HTR-8/SVneo (cell line): ENCODE measurements at places on chromosomes 16 and 17.

GRCh38 chr16:11207646-11208045 is 48.4 kb downstream of the SOCS1 start:
- no peak for DNase-seq

GRCh38 chr17:33007186-33007585 is 15.5 kb downstream of the SPACA3 start:
- no peak for DNase-seq

GRCh38 chr16:86211800-86212199 is 298.5 kb upstream of the FOXF1 start:
- no peak for DNase-seq

DNA sequence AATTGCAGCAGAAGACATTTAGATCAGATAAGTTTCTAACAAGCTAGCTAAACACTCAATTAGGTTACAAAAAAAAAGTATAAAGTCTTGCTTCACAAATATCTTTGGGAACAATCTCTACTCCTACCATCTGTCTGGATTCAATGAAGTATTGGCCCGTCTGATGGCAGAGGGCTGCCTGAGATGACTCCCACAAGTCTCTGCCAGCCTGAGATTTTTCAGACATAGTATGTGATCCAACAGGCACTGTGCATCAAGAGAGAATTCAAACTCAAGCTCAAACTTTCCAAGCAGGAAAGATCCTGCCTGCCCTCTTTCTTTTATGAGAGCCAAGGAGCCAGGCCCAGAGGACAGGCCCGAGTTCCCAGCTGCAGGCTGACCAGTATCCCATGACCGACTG is 22.6 kb downstream of the SLC39A11 start:
- DNase-seq = no peak

DNA sequence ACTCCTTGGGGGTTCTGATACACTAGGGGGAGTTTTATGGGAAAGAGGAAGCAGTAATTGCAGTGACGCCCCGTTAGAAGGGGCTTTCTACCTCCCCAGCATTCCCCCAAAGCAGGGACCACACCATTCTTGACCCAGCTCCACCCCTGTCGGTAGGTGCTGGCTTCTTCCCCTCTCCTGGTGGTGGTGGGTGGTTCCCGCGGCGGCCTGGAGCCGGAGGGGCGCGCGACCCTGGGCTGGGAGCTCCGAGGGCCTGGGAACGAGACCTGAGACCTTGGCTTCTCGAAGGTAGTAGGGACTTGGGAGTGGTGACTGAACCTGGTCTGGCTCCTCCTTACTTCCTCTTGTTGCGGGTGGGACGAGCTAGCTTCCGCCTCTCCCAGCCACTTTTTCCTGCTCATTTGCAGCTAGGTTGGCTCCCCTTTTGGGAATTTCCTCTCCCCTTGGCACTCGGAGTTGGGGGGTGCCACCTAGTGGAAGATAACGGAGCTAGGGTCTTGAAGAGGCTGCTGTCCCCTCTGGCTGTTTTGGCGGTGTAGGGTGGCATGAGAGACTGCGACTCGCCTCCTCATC is 438 bp downstream of the GRN start:
- DNase-seq = peak; percentile 80

DNA sequence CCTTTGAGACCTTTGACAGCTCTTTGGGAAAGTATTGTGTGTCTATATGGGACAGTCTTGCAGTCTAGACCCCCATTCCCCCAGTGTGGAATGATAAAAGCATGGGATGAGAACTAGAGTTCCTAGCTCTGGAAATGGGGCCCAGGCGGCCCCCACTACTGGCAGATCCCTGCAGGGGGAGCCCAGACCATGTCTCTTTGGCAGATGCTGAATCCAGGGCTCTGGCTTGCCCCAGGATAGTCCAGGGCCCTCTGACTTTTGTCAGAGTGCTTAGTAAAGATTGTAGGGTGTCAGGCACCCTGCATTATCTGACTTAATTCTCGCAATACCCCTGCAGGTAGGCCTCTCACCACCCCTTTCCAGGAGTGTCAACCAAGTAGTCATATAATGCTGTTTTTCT is 8.3 kb downstream of the ALKBH5 start:
- DNase-seq = no peak
